ENCODE measurements at places on chromosomes 2 and 18. TPM values are rescaled to one million over a fixed set of nuclear protein-coding genes. Genes with fewer than 3 reads are reported as not detected.

GRCh38 chr18:49114556-49114955, 163.8 kb upstream of the SMAD7 start:
- H3K27me3 ChIP-seq: no peaks in the 10 kb centered on the region
- H3K36me3 ChIP-seq: no peaks in the 10 kb centered on the region
- no peak for DNase-seq
- H3K4me3 ChIP-seq: no peak overlapping the region

DNA sequence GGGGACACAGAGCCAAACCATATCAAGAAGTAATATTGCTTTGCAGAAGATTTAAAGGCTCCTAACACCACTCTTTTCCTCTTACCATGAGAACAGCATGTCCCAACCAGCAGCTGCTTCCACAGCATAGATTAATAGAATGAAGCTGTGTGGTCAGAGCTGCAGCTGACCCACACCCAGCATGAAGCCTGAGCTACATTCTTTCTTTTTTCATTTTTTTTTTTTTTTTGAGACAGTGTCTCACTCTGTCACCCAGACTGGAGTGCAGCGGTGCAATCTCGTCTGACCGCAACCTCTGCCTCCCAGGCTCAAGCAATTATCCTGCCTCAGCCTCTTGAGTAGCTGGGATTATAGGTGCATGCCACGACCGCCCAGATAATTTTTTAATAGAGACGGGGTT, 289.8 kb downstream of the RAD51AP2 start:
- no peak overlapping the region for H3K4me3 ChIP-seq
- no peak for DNase-seq
- no peak overlapping the region for H3K27ac ChIP-seq
- H3K4me1 ChIP-seq: no peaks in the 10 kb centered on the region
- 0 out of 2 replicates have a peak, but pooled peaks cover 3% of the 10 kb centered on the region for H3K27me3 ChIP-seq

The EGR4 gene
- total RNA-seq: not detected

GRCh38 chr2:241354668-241355658, 1.1 kb upstream of the FARP2 start:
- H3K4me1 ChIP-seq: peaks cover 15% of the 10 kb centered on the region
- no peak overlapping the region for H3K27ac ChIP-seq
- H3K27me3 ChIP-seq: no peaks in the 10 kb centered on the region
- H3K4me3 ChIP-seq: peak overlapping the region; percentile 5
- peak; percentile 57 for DNase-seq
- H3K36me3 ChIP-seq: peaks cover 55% of the 10 kb centered on the region

The CYP20A1 gene
- total RNA-seq: 22.2 TPM

- H3K4me3 ChIP-seq: no peak overlapping the region
- H3K4me1 ChIP-seq: no peaks in the 10 kb centered on the region
Measured at GRCh38 chr2:202105025-202105424, 32.0 kb downstream of the KIAA2012 start.
